ENCODE measurements at places on chromosomes 5 and 9.
A peak's percentile ranks its signal among the peaks of the same experiment; 100 is the strongest.

GRCh38 chr9:4301296-4301695 is 1.4 kb upstream of the GLIS3 start:
- H3K27ac ChIP-seq: no peak overlapping the region
- H3K4me3 ChIP-seq: no peak overlapping the region
- no peak for DNase-seq
- peaks cover 3% of the 10 kb centered on the region for H3K27me3 ChIP-seq
- no peaks in the 10 kb centered on the region for H3K36me3 ChIP-seq

GRCh38 chr5:142881076-142881783 is 111.1 kb downstream of the ARHGAP26 start:
- no peak overlapping the region for H3K4me3 ChIP-seq
- no peaks in the 10 kb centered on the region for H3K4me1 ChIP-seq
- no peak overlapping the region for H3K27ac ChIP-seq
- peaks cover 4% of the 10 kb centered on the region for H3K36me3 ChIP-seq

GRCh38 chr5:159273923-159274322 is 10.8 kb downstream of the UBLCP1 start:
- H3K4me1 ChIP-seq: no peaks in the 10 kb centered on the region
- H3K36me3 ChIP-seq: peaks cover 53% of the 10 kb centered on the region
- H3K4me3 ChIP-seq: no peak overlapping the region
- no peak overlapping the region for H3K27ac ChIP-seq

- DNase-seq: no peak
- no peak overlapping the region for H3K27ac ChIP-seq
- no peaks in the 10 kb centered on the region for H3K4me1 ChIP-seq
- no peak overlapping the region for H3K4me3 ChIP-seq
- no peaks in the 10 kb centered on the region for H3K27me3 ChIP-seq
Measured at GRCh38 chr9:27792971-27793689, 219.8 kb upstream of the C9orf72 start.

DNA sequence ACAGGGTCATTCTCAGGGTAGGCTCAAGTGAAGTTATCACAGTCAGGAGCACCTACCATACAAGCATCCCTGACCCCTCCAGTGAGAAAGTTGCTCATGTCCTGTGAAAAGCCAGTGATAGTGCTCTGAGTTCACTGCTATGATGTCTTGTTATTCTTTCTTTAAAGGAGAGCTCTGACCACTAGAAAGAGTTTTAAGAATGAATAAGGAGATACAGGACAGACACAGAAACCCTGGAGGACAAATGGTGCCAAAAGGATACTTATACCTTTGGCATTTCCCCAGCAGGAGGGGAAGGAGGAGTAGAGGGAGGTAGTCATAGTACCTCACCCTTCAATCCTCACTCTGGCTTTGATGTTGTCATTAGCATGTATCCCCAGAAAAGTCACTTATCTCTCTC is 84.0 kb upstream of the AGXT2 start:
- DNase-seq: no peak
- H3K27me3 ChIP-seq: peaks cover 19% of the 10 kb centered on the region
- no peak overlapping the region for H3K4me3 ChIP-seq

- no peak for DNase-seq
- H3K27ac ChIP-seq: no peak overlapping the region
- peaks cover 4% of the 10 kb centered on the region for H3K27me3 ChIP-seq
- H3K4me1 ChIP-seq: no peaks in the 10 kb centered on the region
Measured at GRCh38 chr5:55160493-55161209, 680 bp downstream of the GPX8 start.

GRCh38 chr5:83440826-83441225 is 30.7 kb upstream of the VCAN start:
- H3K4me3 ChIP-seq: no peak overlapping the region
- H3K36me3 ChIP-seq: no peaks in the 10 kb centered on the region
- no peaks in the 10 kb centered on the region for H3K4me1 ChIP-seq

DNA sequence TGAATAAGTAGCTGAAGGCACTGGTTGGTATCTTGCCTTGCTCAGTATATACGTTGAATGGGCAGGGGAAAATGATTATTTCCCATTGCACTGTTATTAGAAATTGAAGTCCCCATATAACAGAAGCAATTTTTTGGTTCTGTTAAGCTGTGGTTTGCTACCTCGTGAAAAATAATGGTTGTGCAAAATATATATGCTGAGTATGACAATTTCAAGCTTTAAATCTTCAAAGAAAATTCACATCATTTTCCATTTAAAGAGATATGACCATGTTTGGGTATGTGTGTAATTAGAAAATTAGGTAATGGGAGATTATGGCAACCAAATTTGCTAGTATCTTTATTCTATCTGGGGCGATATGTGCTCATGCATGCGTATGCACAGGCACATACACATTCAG is 139.8 kb downstream of the DMAC1 start:
- H3K4me3 ChIP-seq: no peak overlapping the region
- H3K4me1 ChIP-seq: no peaks in the 10 kb centered on the region
- DNase-seq: no peak
- H3K27me3 ChIP-seq: no peaks in the 10 kb centered on the region
- no peaks in the 10 kb centered on the region for H3K36me3 ChIP-seq
- H3K27ac ChIP-seq: no peak overlapping the region

DNA sequence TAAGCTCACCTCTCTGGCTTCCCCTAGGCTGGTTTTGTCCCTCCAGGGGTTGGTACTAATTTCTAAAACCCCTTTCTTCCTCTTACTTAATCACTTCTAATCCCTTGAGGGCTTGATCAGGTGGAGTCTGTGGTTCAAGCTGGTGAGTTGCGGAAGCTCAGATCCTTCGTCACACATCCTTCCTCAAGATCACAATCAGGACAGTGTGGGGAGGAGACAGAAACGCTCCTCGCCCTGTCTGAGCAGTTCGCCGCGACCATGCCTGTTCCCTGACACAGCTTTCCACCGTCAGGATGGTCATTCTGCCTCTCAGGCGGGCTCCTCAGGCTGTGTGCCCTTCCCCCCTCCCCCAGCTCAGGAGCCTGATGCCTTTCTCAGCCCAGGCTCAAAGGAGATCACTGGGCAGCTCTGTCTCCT is 24.3 kb downstream of the CPLX2 start:
- H3K27me3 ChIP-seq: no peaks in the 10 kb centered on the region
- peak overlapping the region; percentile 38 for H3K4me3 ChIP-seq
- DNase-seq: peak; percentile 45
- no peak overlapping the region for H3K27ac ChIP-seq
- H3K4me1 ChIP-seq: peaks cover 27% of the 10 kb centered on the region

GRCh38 chr5:32511776-32512374 is 67.3 kb upstream of the ZFR start:
- peak; percentile 64 for DNase-seq
- no peaks in the 10 kb centered on the region for H3K4me1 ChIP-seq
- no peaks in the 10 kb centered on the region for H3K27me3 ChIP-seq
- H3K27ac ChIP-seq: no peak overlapping the region
- no peak overlapping the region for H3K4me3 ChIP-seq

GRCh38 chr5:31703757-31704156 is 64.8 kb downstream of the PDZD2 start:
- no peaks in the 10 kb centered on the region for H3K4me1 ChIP-seq
- no peaks in the 10 kb centered on the region for H3K36me3 ChIP-seq
- DNase-seq: no peak
- no peak overlapping the region for H3K27ac ChIP-seq

DNA sequence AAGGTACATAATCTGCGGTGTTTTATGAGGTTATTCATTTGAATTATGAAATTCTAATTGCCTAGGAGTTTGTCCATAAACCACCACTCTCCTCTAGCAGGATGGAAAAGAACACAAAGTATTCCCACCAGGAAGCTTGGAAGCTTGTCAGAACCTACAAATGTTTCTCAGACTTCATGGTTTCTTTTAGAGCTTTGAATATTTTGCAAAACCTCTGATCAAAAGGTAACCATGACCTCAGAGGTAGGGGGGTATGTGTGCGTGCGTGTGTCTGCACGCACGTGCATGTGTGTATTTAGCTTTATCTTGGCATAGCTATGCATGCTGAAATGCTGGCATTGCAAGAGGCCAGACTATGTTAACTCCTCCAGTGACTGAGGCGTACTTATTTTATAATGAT is 847.0 kb downstream of the TLE1 start:
- no peak for DNase-seq
- no peaks in the 10 kb centered on the region for H3K36me3 ChIP-seq
- no peaks in the 10 kb centered on the region for H3K27me3 ChIP-seq
- no peak overlapping the region for H3K4me3 ChIP-seq
- no peak overlapping the region for H3K27ac ChIP-seq
- no peaks in the 10 kb centered on the region for H3K4me1 ChIP-seq

GRCh38 chr5:173745123-173745522 is 128.7 kb upstream of the BOD1 start:
- no peaks in the 10 kb centered on the region for H3K27me3 ChIP-seq
- DNase-seq: no peak
- no peaks in the 10 kb centered on the region for H3K36me3 ChIP-seq
- H3K27ac ChIP-seq: no peak overlapping the region

Measured in CD4-positive, alpha-beta T cell (primary cell).